ENCODE measurements at places on chromosomes 5 and 9. TPM values are rescaled to one million over a fixed set of nuclear protein-coding genes. Genes with fewer than 3 reads are reported as not detected.

GRCh38 chr9:110900456-110900855, 137.8 kb downstream of the LPAR1 start:
- DNase-seq = no peak

DNA sequence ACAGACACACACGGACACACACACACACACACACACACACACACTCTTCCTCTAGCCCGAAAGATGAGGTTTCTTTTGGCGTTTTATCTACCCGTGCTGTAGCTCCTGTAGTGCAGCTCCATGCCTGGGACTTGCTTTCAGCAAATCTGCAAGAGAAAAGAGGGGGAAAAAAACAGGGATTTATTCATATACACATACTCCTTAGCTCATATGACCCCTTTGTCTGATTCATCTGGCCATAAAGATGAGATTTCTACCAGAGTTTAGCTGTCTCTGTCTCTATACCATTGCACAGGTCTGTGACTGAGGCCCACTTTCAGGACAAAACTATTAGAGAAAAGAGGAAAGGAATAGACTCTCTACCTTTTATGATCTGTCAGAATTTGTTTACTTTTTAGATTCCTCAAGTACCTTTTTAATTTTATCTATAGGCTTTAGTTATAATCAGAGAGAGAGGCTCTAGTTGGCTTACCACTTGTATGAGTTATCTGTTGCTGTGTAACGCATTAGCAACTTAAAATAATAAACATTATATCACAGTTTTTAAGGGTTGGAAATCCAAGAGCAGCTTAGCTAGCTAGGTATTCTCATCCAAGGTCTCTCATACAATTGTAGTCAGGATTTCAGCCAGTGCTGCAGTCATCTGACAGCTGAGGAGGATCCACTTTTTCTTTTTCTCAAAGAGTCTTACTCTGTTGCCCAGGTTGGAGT, 14.7 kb downstream of the SNX2 start:
- no peak for DNase-seq

DNA sequence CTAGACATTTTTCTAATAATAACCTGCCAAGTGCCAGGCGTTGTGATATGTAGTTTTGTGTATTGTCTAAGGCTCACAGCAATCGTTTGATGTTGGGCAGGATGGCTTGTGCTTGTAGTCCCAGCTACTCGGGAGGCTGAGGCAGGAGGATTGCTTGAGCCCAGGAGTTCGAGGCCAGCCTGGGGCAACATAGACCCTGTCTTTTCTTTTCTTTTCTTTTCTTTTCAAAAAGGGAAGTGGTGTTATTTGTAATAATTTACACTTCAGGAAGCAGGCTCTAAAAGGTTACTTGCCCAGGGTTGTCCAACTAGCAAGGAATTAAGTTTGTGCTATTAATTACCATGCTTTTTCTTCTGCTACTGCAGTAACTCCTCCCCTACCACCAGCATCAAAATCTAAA, 3.2 kb downstream of the ZNF131 start:
- DNase-seq = no peak

GRCh38 chr5:142222225-142222865, 102.5 kb downstream of the SPRY4 start:
- no peak for DNase-seq

DNA sequence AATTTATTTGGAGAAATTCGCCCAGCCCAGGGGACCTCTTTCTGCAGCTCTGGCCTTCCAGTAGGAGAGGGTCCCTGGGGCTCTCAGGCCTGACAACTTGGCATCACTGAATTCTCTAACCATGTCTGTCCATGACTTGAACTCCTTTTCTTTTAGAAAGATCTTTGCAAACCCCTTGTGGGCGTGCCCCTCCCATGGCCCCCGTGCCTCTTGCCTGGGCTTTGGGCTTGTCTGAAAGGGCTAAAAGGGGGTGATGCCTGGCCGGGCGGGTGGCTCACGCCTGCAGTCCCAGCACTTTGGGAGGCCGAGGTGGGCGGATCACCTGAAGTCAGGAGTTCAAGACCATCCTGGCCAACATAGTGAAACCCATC, 3.2 kb upstream of the SQSTM1 start:
- no peak for DNase-seq

DNA sequence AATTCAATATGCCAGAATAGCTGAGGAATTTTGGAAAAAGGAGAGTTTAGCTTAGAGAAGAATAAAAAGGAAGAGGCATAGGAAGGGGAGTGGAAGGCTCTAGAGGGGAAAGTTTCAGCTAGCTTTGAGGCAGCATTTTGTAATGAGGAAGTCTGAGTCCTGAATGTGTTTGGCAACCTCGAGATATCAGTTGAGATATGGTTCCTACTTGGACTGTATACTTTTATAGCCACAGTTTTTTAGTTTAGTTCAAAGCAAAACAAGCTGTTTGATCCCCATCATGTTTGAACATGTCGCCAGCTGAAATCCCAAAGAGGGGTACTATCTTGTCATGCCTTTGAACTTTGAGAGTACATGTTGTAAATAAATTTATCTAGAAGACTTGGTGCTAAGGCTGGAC, 559.0 kb upstream of the FTMT start:
- no peak for DNase-seq

DNA sequence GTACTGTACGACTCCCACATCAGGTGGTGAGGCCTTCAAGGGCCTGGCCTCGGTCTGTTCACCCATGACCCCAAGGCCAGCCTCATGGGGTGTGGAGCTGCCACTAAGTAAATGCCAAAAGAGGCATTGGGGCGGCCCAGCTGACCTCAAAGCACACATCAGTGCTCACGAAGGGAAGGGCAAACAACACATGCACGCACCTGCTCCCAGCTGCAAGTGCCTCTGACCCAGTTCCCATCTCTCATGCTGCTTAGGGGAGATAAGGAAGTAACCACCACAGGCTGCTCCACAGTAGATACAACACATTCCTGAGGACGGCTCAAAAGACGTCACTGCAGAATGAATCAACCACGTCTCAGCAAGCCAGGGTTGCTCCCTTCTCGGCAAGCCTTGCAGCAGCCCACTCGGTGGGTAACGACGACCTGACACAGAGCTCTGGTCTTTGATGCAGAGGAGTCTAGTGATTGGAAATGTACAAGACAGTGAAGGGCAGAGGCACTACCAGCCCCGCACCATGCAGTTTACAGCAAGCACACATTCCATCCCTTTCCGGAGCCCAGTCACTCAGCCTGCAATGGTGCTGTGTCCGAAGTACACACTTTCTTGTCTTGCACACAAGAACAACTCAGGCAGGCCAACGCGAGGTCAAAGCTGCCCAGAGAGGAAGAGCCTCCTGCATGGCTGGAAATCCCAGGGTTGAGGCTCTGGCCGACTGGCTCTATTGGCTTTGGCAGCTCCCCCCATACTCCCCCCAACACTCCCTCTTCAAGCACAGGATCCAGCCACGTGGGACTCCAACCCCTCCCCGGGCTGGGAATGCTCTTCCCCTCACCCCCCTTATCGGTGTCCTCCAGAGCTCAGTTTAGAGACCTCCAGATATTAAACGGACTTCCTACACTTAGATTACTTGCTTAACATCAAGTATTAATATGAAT, 31.8 kb downstream of the FABP6 start:
- peak; percentile 20 for DNase-seq

GRCh38 chr9:105661011-105661410, 1.2 kb upstream of the TAL2 start:
- no peak for DNase-seq

GRCh38 chr9:92359394-92359995, 33.7 kb downstream of the CENPP start:
- DNase-seq = no peak

DNA sequence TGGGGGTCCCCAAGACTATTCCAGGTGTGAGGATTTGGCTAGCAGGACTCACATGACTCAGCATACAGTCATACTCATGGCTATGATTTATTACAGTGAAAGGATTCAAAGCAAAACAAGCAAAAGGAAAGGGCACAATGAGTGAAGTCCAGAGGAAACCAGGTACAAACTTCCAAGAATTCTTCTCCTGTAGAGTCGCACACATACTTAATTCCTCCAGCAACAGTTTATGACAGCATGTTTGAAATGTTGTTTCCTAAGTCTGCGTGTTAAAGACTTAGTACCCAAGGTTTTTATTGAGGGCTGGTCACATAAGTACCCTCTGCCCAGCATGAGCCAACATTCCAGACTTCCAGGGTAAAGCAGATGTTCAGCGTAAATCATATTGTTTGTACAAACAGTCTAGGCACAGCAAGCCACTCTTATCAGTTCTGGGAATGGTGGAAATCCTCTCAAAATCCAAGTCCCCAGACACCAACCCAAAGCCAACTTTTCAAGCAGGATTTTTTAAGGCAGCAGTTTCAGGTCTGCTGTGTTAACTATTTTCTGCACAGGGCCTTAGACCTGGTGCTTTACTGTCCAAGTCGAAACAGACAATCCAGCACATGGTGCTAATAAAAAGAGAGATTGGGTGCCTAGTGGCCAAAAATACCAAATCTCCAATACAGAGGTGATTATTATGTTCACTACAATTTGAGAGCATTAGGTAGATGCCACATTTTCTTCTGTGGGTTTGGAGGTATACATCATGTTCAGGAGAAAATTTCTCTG, 18.6 kb upstream of the RICTOR start:
- DNase-seq = no peak

- DNase-seq = no peak
Observed at GRCh38 chr9:108130905-108131304, 641.3 kb upstream of the KLF4 start.

DNA sequence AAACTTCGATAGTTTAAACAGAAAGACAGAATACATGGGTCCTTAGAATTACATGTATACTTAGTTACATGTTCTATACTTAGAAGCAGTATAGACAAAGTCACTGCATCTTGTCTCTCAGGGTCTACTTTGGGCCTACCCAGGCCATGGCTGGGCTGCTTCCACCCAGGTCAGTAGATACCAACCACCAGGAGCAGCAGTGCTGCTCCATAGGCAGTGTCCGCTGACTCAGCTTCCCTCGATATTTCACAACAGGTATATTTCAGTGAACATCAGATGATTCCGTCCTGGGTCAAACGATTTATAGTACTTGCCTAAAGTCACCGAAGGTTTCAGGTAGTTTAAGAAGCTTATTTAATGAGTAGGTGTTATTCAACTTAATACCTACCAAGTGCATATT, 18.0 kb downstream of the IARS1 start:
- no peak for DNase-seq

GRCh38 chr5:138128334-138128733, 10.9 kb downstream of the NME5 start:
- no peak for DNase-seq

DNA sequence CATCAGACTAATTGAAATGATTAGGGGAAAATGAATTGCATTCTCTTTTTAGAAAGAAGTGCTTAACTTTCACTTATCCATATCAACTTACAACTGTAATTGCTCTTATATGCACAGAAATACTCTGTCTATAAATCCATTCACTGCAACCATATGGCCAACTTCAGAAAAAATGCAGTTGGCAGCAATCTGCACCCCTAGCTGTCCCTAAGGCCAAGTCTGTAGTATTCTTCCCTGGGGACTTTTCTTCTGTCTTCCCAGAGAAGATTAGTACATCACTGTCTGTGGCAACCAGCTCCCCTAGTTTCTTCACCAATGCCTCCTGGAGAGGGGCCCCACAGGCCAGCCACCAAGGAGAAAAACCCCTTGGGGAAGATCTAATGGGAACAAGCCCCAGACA, 45.4 kb downstream of the ABCA1 start:
- DNase-seq = no peak

- peak; percentile 47 for DNase-seq
Observed at GRCh38 chr9:136342181-136343120, 15.1 kb downstream of the GPSM1 start.

- no peak for DNase-seq
Observed at GRCh38 chr5:103422756-103423155, 139.8 kb downstream of the NUDT12 start.

- no peak for DNase-seq
Observed at GRCh38 chr5:87210743-87211142, 56.9 kb upstream of the RASA1 start.

- no peak for DNase-seq
Observed at GRCh38 chr5:175131432-175131831, 312.6 kb downstream of the DRD1 start.

GRCh38 chr5:4614088-4614487, 526.0 kb upstream of the ADAMTS16 start:
- DNase-seq = no peak

DNA sequence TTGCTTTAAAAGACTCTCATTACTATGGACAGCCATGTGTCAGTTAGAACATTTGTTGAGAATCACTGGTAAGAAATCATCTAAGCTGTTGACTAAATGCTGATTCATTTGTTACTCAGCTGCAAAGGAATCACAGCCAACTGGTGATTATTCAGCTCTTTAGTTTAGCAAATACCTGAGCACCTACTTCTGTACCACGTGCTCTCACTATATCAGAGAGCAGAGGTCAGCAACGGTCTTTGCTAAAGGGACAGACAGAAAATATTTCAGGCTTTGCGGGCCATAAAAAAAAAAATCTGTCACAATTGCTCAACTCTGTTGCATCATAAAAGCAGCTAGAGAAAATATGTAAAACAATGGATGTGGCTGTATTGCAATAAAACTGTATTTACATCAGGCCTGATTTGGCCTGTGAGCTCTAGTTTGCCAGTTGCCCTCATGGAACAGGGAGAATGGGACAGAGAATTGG, 377.6 kb downstream of the DNAH5 start:
- no peak for DNase-seq

DNA sequence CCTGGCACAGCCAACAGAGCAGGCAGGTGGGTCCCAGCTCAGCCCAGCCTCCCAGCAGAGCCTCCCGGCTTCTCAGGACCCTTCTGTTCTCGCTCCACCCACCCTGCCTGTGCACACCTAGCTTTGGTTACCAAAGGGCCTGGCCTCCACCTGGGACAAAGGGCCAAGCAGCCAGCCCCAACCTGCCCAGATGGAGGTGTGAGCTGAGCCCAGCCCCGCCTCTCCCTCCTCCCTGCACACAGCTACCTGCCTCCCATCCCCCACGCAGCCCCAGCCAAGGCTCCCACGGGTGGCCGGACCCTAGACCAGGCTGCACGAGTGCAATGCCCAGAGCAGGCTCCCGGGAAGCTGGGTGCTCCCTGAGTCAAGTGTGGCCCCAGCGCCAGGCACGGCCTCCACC, 5.6 kb downstream of the TPRN start:
- no peak for DNase-seq

- DNase-seq = no peak
Observed at GRCh38 chr5:111741278-111741677, 15.7 kb downstream of the NREP start.

DNA sequence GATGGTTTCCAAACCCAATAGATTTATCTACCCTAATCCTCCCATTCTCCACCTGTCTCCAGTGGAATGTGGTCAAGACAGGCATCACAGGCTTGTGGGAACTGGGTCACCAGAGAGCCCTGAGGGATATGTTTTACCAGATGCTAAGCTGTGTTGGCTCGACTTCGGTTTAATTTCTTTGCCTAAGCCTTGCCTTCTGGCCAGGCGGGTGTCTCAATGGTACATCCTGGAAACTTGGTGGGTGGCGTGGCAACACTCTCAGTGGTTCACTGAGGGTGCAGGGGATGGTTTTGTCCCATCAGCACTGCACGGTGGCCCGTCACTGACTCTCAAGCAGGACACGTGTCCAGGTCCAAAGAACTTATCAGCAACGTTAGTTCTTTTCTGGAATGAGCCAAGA, 192.2 kb downstream of the TENT4A start:
- no peak for DNase-seq

- no peak for DNase-seq
Observed at GRCh38 chr9:119701651-119702050, 332.4 kb upstream of the BRINP1 start.

The SLC35D2 gene
- 20.9 TPM for total RNA-seq

The SLC25A2 gene
- total RNA-seq = 0.32 TPM

The FYB1 gene
- total RNA-seq = not detected

The OR1L8 gene
- 0.13 TPM for total RNA-seq

The TEX48 gene
- not detected for total RNA-seq

The GABBR2 gene
- total RNA-seq = 13.7 TPM

The HTR1A gene
- not detected for total RNA-seq

The PPP3R2 gene
- not detected for total RNA-seq

The CTXN3 gene
- total RNA-seq = not detected

The C5 gene
- total RNA-seq = 4.3 TPM

Data from pulmonary artery endothelial cell (primary cell).